ENCODE measurements at places on chromosomes 3 and 15.

- DNase-seq, result no peak
These were observed 359.3 kb downstream of the RORA start for GRCh38 chr15:60869851-60870250.

GRCh38 chr15:51133140-51133765, 38.5 kb upstream of the TNFAIP8L3 start:
- DNase-seq, result no peak

GRCh38 chr3:151837057-151837456, 23.1 kb downstream of the AADAC start:
- no peak for DNase-seq

DNA sequence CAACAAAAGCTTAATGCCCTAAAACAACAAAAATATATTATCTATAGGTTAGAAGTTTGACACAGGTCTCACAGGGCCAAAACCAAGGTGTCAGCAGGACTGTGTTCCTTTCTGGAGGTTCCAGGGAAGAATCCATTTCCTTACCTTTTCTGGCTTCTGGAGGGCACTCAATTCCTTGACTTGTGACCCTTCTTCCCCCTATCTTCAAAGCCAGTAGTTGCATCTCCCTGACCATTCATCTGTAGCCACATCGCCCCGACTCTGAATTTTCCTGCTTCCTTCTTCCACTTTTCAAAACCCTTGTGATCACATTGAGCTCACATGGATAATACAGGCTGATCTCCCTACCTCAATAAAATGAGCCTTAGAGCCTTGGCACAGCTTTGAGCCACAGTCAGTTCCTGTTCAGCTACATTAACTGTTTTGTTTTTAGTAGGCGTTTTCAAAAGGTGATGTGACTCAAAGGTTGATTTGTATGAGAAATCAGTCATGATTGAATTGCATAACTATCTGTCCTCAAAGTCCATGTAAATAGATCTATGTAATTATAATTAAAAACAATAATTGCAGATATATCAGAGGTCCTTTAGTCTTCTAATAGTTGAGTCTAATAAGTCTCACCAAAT, 12.4 kb downstream of the PFN2 start:
- no peak for DNase-seq

GRCh38 chr3:112061152-112061551, 25.0 kb upstream of the C3orf52 start:
- no peak for DNase-seq

DNA sequence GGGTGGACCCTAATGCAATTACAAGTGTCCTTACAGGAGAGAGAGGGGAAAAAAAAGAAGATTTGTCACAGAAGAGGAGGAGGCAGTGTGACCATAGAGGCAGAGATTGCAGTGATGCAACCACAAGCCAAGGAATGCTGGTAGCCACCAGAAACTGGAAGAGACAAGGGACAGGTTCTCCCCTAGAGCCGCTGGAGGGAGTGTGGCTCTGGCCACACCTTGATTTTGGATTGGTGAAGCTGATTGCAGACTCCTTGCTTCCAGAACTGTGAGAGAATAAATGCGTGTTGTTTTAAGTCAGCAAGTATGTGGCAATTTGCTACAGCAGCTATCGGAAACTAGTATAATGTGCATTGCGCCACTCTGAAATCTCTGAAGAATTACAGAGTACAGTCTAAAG, 110.1 kb downstream of the SRGAP3 start:
- DNase-seq, result no peak

DNA sequence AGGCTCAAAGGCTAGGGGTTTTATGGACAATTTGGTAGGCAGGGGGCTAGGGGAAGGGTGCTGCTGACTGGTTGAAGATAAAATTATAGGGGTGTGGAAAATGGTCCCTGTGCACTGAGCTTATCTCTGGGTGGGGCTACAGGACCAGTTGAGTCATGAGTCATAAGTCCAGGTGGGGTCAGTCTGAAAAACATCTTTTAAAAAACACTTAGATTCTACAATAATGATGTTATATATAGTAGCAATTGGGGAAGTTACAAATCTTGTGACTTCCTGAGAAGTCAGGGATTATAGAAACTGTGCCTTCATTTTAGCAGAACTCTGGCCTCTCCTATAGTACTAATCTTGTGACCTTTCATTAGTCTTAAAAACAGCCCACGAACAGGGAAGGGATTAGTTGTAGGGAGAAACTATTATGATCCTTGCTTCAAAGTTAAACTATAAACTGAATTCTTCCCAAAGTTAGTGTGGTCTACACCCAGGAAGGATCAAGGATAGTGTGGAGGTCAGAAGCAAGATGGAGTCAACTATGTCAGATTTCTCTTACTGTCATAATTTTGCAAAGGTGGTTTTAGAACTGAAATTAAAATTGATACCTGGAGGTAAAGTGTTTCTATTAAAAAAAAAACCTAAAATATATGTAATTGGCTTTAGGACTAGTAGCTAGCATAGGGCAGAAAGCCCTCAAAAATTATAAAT, 130.1 kb downstream of the P2RY1 start:
- no peak for DNase-seq

Data from upper lobe of right lung (tissue), 1 donor.